ENCODE measurements at places on chromosomes 7 and 10.

DNA sequence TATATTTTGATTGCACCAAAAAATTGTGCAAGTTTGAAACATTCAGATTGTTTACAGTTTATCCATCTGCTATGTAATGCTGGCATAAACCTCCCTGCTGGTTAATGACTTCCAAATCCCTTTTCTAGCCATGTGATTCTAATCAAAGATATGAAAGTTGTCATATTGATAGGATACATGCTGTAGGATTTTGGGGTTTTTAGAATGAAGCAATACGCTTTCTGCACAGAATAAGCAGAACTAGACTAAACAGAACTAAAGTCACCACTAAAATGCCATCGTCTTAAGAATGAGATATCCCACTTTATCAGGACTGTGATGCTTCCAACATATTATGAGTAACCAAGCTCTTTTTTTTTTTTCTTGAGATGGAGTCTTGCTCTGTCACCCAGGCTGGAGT lies 856 bp downstream of the SSMEM1 start:
- no peak for DNase-seq

DNA sequence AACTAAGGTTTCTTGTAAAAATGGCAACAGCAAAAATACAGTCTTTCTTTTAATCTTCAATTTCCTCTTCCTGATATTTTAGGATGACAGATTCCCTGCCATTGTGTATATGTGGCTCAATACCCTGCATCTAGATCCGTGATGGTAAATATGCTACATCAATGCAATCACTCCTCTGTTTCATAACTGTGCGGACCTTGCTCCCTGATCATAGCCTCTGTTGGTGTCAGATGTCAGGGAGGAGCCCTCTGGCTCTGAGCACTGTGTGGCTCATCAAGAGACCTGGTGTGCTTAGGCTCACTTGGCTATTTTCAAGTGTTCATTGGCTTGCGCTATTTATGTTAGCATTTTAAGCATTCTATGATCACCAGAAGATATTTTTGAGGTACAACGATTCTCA lies 33.0 kb upstream of the AGR3 start:
- no peak for DNase-seq

- DNase-seq: no peak
These were observed 37.6 kb downstream of the MICU1 start for GRCh38 chr10:72588266-72588665.

- DNase-seq: peak; percentile 62
These were observed 695 bp downstream of the HSPA12A start for GRCh38 chr10:116741391-116742351.

- DNase-seq: no peak
These were observed 26.9 kb downstream of the IL2RA start for GRCh38 chr10:6035101-6035834.

GRCh38 chr10:122083478-122084025 lies 94.6 kb downstream of the TACC2 start:
- DNase-seq: no peak

DNA sequence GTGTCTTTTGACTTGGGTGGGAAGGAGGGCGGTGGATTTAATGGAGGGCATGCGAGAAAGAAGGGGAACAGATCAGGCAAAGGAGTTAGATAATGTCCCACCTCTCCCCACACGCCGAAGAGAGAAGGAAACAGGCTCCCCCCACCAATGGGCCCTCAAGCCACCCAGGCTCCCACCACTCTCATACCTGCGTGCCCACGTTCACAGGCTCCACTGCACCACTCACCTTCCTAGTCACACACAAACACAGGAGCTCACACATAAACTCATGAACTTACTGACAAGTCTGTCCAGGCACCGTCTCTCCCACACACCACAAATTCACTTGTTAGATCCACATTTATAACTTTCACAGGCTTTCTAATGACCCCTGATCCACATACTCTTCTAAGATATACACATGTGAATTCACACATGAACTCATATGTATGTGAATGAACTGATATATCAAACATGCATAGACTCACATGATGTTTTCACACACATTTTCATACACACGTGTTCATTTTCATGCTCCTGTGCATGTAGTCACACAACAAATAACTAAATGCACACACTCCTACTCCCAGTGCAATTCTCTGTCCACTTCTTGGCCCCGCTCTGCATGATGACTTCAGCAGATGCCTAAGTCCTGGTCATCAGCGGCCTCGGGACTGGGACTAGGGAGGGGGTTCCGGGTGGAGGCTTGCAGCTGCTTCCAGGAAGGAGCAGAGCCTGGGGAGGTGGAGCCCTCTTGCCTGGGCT lies 1.5 kb downstream of the LZTS2 start:
- peak; percentile 82 for DNase-seq

- DNase-seq: no peak
These were observed 12.7 kb downstream of the FAM241B start for GRCh38 chr10:69642747-69643146.

DNA sequence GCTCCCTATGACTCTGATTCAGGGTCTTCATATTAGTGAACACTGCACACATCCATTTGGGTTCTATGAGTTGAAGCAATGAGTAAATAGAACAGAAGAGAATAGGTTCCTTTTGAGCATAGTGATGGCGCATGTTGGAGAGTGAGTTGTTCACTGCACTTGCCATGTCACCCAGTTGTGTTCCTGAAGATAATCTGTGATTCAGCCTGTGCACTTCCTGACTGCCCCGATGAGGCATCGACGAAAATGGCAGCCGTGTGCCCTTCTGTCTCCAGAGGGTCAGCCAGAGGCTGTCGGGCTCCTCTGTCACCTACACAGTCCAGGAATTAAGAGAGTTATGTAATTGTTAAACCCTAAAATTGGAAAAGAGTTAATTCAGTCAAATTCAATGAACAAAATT lies 94.7 kb downstream of the GALNT11 start:
- DNase-seq: no peak

- no peak for DNase-seq
These were observed 290.9 kb downstream of the SUGCT start for GRCh38 chr7:40425696-40426095.

DNA sequence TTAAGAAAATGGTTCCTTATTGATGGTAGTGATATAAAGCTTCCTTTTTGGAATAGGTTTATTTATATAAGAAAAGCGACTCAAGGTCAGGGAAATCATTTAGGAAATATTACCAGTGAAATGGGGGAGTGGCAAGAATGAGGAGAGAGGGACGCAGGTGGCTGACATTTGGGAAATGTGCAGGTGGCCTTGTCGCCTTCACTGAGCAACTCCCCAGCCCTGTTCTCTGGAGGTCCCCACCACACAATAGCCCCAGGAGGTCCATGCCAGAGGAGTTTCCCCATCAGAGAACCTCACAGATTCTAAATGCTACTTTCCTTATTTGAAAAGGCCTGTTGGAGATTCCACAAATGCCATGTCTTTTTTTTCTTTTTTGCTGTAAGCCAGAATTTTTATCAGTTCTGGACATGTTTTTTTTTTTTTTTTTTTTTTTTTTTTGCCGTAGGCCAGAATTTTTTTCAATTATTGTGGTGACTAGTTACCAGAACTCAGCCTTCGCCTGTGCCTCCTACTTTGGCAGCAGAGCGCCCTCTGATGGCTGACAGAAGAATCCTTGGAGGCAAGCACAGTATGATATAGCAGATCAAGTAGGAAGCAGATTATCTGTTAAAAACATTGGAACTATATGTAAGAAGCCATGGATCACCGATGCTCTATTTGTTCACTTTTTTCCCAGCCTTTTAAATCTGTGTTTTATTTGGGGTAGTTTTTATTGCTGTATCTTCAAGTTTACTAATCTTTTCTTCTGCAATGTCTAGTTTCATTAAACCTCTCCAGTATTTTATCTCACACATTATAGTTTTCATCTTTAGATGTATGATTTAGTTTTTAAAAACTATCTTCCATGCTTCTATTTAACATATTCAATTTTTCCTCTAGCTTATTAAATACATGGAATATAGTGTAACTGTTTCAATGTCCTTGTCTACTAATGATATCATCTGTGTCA lies 18.6 kb downstream of the OPALIN start:
- peak; percentile 79 for DNase-seq

GRCh38 chr10:84337199-84337598 lies 8.8 kb downstream of the CCSER2 start:
- DNase-seq: peak; percentile 29

- no peak for DNase-seq
These were observed 25.0 kb downstream of the FOXP2 start for GRCh38 chr7:114439581-114439980.

DNA sequence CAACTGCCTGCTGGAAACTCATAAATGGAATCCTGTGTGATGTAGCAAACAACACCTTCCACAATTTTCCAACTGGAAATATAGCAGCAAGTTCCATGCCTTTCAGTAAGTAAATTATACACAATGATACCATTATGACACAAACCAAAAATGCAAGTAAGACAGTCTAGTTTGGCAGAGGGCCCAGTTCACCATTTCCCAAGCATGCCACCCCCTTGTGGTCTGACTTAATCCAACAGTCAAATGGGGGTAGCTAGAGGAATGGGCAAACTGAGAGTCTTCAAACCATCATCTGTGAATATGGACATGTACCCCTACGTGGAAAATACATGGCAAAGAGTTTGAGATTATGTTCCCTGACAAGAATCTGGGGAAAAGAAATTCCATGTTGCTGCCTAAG lies 137.6 kb upstream of the VWC2 start:
- DNase-seq: no peak

- DNase-seq: peak; percentile 41
These were observed 28.6 kb downstream of the DENND11 start for GRCh38 chr7:141673346-141673745.

GRCh38 chr7:141304291-141304690 lies 230.4 kb downstream of the TMEM178B start:
- DNase-seq: no peak

- DNase-seq: no peak
These were observed 53.2 kb downstream of the TFAM start for GRCh38 chr10:58438340-58438871.

GRCh38 chr10:25575343-25575742 lies 358.7 kb upstream of the MYO3A start:
- DNase-seq: no peak

- DNase-seq: no peak
These were observed 42.9 kb upstream of the CNPY1 start for GRCh38 chr7:155589001-155589980.

GRCh38 chr10:33966946-33967345 lies 632.5 kb upstream of the NRP1 start:
- no peak for DNase-seq

All from eye (tissue), 1 donor.